ENCODE measurements at places on chromosomes 4 and X.

DNA sequence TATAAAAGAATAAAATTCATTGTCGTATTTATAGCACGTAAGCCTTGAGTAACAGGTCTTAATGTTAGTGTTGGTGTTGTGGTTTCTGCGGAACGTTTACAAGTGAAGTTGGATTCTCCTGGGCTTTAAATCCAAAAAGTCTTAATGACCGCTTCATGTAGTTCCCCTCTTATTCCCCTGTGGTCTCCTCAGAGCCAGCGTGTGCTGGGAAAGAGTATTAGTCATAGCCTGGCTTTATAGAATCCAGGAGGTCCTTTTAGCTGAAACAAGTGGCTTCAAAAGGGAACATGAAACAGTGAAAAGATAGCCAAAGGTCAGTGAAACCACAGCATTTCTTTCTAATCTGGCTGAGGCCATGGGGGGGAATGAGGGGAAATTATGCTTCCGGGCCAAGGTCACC, 79.1 kb downstream of the CLCN4 start:
- no peak for ATAC-seq

GRCh38 chr4:160318567-160319220, 1215.8 kb downstream of the RAPGEF2 start:
- no peak for ATAC-seq

DNA sequence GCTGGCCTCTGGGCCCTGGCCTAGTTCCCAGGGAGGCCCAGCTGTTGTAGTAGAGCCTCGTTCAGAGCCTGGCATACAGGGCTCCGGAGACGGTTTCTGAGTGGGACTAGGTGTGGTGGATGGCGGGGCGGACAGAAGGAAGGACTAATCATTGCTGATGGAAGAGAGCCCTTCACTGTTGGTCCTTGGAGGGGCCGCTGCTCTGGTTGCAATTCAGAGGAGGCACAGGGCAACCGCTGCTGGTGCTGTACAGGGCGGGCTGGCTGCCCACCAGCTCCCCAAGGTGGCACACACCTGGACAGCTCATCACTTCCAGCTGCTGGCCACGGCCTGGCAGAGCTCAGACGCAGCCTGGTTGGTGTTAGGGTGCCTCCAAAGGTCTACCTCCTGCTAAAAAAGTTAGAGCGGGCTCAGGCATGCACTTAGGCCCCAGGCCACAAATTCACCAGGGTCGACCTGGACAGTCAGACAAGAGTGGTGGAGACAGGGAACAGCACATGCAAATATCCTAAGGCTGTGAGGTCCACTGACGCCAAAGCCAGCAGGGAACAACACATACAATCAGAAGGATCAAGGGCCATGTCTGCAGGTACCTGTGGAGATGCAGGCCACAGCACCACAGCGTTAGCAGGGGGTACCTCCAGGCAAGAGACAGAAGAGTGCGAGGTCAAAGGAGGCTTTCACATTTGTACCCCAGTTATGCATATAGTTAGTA, 7.5 kb upstream of the RNF4 start:
- ATAC-seq = no peak

GRCh38 chrX:43580621-43581020, 75.5 kb upstream of the MAOA start:
- no peak for ATAC-seq

GRCh38 chr4:137514406-137515111, 17.7 kb downstream of the PCDH18 start:
- ATAC-seq = no peak

DNA sequence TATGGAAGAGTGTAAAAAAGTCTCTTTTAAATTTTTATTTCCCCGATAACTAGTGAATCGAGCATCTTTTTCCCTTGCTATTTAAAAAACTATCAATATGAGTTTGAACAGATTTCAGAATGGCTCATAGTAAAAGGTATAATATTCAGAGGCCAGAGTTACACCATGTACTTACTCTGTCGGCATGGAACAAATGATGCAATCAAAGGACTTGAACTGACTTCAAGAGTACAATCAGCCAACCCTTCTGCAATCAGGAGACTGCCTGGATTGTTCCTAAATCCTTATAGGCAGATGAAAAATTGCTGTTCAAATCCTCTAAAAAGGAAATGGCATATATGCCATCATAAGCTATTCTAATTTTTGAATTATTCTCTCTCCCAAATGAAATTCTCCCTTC, 273.3 kb downstream of the SH2D1A start:
- ATAC-seq = no peak

GRCh38 chrX:27619975-27620374, 29.8 kb downstream of the DCAF8L2 start:
- ATAC-seq = no peak

DNA sequence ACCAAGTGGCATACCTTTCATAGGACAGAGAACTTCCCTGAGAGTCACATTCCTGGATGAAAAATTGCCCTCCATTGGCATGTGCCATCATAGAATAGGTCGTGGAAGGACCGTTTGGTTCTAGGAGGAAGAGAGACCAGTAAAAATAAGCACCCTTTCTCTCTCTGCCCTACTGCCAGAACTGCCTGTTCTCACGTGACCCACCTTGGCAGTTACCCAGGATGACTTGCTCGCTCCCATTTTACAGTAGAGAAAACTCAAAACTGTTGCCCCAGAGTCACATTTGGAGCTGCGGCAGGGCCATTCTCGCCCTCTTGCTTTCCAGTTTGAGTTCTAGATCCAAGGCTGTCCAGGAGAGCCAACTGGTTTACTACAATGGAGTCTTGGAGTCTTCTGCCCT, 1.1 kb upstream of the NLGN3 start:
- ATAC-seq = no peak

DNA sequence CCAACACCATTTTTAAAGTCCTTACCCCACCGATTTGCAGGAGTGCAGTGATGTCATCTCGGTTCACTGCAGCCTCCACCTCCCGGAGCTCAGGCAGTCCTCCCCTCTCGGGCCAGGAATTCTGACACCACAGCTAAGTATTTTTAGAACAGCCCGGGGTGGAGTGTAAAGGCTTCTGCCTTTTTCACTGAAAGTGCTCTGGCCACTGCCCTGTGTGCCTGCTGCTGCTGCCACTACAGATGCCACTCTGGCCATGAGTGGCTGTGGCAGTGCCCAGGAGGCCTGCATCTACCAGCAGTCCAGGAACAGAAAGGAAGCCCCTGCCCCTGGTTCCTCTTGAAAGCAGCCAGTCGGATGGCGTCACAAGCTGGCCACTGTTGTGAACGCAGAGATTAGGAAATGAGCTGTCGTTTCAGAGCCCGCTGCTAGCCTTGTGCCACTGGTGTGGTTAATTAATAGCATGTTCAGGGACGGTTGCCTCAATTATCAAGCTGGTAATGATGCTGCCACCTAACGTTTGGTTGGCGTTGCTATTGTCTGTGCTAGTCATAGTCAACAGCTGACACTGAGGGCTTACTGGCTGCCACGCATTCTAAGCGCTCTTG, 23.6 kb upstream of the TBC1D14 start:
- peak; percentile 56 for ATAC-seq

DNA sequence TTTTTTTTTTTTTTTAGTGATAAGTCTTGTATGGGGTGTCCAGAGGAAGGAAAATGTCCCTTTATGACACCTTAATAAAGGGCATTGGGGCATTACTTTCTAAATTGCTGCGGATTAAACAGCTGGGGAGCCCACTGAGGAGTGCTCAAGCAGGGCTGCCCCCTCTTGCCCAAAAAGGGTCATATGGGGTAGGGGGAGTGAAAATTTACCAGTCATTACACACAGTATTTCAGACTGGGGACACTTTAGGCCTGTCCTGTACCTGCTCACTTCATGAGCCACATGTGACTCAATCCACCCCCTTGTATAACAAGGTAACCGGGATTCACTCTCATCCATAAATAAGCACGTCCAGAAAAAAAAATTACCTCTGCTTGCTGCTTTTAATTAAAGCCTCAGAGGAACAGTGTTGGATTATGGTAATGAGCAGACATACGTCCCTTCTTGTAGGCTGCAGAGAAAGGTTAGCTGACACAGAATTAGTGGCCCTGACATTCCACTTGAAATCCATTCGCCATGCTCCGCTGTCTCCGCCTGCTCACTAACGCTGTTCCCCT, 1.8 kb downstream of the PRDM8 start:
- ATAC-seq = no peak

DNA sequence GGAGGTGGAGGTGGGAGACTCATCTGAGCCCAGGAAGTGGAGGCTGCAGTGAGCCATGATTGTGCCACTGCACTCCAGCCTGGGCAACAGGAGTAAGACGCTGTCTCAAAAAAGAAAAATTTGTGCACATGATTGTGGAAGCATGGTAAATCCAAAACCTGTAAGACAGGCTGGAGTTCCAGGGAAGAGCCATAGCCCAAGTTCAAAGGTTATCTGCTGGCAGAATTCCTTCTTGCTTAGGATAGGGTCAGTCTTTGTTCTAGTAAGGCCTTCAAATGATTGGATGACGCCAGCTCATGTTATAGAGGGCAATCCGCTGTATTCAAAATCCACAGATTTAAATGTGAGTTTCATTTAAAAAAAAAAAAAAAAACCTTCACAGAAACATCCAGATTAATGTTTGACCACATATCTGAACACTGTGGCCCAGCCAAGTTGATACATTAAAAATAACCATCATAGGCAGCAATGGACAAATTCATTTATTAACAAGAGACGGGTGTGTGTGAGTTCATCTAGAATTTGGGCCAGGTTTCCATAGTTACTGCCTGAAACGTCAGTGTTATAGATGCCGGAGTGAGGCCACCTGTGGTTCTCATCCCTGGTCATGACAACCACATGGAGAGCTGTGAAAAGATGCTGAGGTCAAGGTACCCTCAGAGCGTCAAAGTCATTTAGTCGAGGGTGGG, 35.2 kb upstream of the SLC2A9 start:
- no peak for ATAC-seq

DNA sequence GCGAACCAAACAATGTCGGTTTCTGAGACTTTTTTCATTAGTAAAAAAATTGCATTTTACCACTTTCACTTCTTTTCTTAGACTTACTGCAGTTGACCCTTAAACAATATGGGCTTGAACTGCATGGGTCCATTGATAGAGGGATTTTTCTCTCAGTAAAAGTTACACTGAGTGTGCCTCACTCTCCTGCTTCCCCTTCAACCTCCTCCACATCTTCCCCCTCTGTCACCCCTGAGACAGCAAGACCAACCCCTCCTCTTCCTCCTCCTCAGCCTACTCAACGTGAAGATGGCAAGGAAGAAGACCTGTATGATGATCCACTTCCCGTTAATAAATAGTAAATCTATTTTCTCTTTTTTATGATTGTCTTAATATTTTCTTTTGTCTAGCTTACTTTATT, 43.4 kb downstream of the TEC start:
- ATAC-seq = no peak

- no peak for ATAC-seq
Observed at GRCh38 chr4:150232029-150232428, 153.8 kb downstream of the DCLK2 start.

DNA sequence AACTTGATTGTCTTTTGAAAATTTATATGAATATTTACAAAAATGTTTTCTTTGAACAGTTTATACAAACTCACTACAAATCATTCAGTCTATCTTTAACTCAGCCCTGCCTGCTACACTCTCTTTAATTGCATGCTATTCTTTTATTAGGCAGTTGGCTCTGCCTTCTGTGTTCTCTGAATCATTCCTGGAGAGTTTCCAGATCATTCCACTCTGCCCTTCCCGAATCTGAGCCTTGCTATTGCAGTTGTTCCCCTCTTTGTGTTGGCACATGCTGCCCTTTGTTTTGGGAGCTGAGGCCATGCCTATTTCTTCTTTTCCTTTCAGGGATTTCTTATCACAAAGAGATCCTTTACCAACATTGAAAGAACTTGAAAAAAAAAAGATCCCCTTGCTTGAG, 8.7 kb upstream of the TECRL start:
- no peak for ATAC-seq

DNA sequence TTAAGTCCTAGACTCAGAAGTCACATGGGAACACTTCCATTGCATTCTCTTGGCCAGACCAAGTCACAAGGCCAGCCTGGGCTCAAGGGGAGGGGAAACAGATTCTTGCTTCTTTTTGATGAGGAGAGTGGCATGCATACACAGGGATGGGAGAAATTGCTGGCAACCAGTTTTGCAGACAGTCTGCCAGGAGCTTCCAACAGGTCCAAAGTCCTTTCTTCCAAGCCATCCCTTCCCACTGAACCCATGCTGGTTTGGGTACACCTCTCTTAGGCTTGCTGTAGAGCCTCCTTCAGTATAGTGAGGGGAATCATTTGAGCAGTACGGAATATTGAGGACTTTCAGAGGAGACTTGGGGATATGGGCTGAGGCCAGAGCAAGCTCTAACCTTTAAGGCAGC, 267.8 kb downstream of the BCOR start:
- no peak for ATAC-seq

GRCh38 chr4:98068495-98068894, 74.8 kb downstream of the STPG2 start:
- ATAC-seq = no peak

DNA sequence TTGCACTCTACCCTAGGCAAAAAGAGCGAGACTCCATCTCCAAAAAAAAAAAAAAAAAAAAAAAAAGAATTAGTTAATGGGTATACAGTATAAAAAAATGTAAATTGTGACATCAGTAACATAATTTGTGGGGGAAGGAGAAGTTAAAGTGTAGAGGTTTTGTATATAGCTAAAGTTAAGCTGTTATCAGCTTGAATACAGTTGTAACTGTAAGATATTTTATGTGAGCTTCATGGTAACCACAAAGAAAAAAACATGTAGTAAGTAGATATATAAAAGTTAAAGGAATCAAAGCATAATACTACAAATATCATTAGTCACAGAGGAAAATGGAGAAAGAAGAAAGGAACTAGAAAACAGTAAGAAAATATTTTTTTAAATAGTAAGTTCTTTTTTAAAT, 53.2 kb upstream of the EPGN start:
- ATAC-seq = no peak

DNA sequence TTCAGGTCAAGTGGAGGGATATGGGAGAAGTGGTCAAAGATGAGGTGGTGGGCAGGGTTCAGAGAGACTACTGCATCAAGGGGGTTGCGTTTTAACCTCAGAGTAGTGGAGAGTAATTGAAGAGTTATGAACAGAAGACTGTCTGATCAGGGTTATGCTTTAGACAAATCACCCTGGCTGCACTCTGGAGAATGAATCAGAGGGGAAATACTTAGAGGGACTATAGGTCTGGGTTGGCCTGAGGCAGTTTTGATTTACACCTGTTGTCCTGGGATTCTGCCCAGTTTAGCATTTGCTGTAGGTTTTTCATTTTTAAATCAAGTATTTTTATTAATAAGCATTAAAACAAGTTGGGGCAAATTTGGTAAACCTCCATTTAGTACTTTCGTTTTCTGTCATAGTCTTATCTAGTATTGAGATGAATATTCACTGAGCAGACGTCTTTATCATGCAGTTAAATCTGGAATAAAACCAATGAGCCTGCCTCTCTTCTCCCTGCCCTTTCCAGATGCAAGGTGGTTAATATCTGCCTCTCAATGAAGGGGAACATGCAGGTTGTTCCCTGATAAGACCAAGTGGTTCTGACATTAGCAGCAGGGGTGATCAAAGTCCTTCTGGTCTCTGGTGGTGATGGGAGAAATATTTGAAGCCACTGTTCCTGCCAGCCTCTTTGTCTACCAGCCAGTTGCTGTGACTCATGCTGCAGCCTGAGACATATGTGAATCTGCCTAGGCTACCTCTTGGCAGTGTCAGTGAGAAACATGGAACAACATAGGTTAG, 116.0 kb upstream of the RPS6KA3 start:
- no peak for ATAC-seq

- no peak for ATAC-seq
Observed at GRCh38 chrX:97672138-97672537, 788.4 kb downstream of the RPA4 start.

GRCh38 chr4:124703154-124703553, 9.4 kb downstream of the ANKRD50 start:
- ATAC-seq = peak; percentile 34

GRCh38 chr4:139184129-139184528, 7.1 kb upstream of the ELF2 start:
- ATAC-seq = no peak

- ATAC-seq = no peak
Observed at GRCh38 chr4:175413561-175413960, 398.5 kb downstream of the GPM6A start.
